T1000 (cell line): ENCODE measurements at places on chromosomes 13 and 19.

DNA sequence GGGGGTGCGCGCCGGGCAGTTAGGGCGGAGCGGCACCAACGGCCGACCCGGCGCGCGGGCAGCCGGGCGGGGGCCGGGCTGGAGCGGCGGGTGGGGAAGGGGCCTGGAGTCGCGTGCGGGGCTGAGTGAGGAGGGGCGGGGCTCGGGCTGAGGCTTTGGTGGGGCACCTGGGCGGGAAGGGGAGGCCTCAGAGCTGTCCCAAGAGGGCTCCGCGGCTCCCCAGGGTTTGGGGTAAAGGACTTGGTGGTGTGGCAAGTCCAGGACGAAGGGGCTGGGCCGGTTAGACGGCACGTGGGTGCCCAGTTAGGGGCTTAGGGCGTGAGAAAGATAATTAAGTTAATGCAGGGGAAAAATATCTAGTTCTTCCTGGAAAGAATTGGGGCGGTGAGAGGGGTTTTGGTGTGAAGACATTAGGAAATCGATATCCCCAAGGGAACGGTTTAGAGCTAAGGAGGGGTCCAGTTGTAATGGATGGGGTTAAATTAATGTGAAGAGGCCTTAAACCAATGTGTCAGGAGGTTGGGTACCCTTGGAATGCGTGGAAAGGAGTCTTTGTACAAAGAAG lies 496 bp downstream of the ZNF574 start:
- DNase-seq: no peak

GRCh38 chr13:29105779-29106178 lies 285.6 kb downstream of the MTUS2 start:
- no peak for DNase-seq

GRCh38 chr13:102700088-102701031 lies 5.5 kb upstream of the METTL21C start:
- no peak for DNase-seq

- no peak for DNase-seq
Measured at GRCh38 chr13:77299587-77299986, 27.3 kb downstream of the MYCBP2 start.

GRCh38 chr19:43589678-43590077 lies 6.3 kb downstream of the IRGQ start:
- DNase-seq: no peak

- DNase-seq: no peak
Measured at GRCh38 chr19:46032597-46033025, 8.2 kb downstream of the IGFL4 start.

DNA sequence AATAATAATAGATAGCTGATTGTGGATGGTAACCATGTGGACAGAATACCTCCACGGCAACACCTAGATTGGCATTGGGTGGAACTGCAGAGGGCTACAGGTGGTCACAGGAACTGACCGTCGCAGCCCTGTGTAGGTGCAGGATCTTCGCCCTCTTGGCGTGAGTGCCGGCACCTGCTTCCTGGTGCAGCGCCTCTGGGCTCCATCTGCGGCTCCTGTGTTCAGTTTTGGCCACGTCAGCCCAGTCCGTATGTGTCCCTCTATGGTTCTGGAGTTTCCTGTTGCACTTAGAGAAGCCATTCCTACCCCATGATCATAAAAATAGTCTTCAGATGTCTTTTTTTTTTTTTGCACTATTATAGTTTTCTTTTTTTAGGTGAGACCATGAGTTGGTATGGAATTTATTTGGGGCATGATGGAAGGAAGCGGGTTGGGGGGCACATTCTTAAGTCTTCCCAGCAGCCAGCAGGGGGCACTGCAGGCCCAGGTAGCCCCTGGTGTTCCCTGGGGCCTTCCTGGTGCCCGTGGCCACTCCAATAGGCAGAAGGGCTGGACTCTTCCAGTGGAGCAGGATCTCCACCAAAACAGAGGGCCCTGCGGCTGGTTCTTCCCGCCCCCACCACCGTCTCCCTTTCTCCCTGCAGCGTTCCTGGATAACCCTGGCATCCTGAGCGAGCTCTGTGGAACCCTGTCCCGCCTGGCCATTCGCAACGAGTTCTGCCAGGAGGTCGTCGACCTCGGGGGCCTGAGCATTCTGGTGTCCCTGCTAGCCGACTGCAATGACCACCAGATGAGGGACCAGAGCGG lies 10.1 kb upstream of the SLC25A42 start:
- no peak for DNase-seq

DNA sequence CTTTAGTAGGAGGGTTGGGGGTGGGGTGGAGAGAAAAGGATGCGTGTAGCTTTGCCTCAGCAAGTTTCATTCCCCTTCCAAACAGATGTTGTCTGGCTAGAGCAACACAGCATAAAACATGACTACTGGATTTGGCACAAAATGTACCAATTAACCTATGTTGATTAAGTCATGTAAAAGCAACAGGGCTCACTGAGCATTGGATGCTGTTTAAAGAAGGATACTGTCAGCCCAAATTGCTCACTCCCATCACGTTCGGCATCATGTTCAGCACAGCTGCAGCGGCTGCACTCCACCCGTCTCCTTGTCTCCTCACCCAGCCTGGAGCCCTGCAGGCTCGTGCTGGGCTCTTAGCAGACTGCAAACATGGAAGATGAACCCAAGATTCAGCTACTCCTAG lies 77.5 kb downstream of the DLEU7 start:
- no peak for DNase-seq

DNA sequence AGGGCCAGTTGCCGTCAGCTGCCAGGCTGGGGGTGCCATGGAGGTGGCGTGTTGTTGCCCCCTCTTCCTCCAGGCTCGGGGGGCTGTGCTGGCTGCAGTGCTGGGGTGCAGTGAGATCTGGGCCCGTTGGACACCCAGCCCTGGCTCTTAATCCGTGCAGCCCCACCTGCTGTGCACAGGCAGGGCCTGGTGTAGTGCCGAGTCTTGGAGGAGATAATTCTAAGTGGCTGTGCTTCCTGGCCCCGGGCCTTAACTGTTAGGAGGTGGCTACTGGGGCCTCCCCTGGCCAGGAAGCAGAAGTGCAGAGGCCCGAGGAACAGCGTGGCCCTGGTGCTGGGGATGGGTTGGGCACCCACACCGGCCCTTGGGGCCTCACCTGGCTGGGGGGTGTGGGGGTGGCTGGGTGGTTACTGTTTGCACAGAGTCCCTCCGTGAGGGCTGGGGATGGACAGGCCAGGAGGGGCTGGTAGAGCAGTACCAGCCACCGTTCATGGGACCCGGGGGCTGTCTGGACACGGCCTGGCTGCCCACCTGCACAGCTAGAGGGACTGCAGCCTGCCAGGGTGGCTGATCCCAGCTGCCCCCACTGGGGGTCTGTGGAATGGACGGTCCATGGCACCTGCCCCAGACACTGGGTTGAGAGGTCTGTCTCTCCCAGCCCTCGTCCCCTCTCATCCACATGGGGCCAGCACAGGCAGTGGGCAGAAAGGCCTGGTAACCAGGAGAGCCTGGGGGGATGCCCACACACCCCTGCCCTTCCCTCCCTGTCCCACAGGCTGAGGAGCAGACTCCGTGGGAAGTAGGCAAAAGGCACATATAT lies 3.3 kb downstream of the GPX4 start:
- peak; percentile 27 for DNase-seq

DNA sequence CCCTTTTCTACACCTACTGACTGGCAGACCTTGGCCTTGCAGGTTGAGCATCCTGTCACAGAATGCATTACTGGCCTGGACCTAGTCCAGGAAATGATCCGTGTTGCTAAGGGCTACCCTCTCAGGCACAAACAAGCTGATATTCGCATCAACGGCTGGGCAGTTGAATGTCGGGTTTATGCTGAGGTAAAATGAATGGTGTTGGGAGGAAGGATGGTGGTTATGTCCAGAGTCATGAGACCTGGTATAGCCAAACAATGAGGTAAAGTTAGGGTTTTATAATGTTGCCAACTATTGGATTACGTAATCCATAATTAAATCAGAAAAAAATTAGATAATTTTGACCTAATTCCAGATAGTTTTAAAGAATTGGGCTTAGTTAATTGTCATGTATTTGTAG lies 212.5 kb downstream of the PCCA start:
- DNase-seq: no peak

DNA sequence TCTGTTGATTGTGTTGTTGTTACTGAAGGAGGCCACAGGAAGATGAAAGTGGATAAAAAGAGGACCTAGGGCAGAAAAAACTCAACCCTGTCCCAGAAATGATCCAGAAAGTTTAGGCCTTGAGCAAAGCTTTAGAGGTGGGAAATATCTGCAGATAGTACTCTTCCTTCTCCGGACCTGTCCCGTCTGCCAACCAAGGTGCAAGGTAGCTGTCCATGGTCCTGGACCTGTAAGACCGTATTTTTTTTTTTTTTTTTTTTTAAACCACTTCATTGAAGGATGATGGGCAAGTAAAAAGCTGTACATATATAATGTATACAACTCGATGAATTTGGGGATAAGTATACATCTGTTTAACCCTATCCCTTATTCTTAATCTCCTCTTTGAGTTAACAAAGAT lies 225.9 kb downstream of the OLFM4 start:
- DNase-seq: no peak

- DNase-seq: no peak
Measured at GRCh38 chr19:32921624-32922023, 50.1 kb downstream of the CEP89 start.

DNA sequence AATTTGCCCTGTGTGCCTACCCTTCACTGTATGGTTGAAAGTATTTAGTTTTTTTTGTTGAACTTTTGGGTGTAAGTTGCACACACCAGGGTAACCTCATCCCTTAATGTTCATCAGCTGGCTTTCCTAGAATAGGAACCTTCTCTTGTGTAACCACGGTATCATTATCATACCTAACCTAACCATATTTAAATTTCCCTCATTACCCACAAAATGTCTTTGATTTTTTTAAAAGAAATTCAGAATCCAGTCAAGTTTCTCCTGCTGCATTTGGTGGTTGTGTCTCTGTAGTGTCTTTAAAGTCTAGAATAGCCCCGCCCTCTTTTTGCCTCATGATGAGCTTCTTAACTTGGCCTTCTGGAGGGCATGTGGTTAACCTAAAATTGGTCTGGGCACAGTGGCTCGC lies 80.3 kb downstream of the RYR1 start:
- DNase-seq: no peak

- DNase-seq: peak; percentile 49
Measured at GRCh38 chr13:78658630-78659449, at the start of gene OBI1. Gene OBI1, minus strand, starts transcription at chr13:78659155. Its CDS starts 35 bp downstream, at chr13:78659120.

GRCh38 chr19:8138201-8138600 lies 11.2 kb downstream of the FBN3 start:
- no peak for DNase-seq

GRCh38 chr13:105906746-105907145 lies 628.7 kb downstream of the EFNB2 start:
- no peak for DNase-seq

GRCh38 chr19:31096062-31096830 lies 253.0 kb downstream of the TSHZ3 start:
- no peak for DNase-seq

DNA sequence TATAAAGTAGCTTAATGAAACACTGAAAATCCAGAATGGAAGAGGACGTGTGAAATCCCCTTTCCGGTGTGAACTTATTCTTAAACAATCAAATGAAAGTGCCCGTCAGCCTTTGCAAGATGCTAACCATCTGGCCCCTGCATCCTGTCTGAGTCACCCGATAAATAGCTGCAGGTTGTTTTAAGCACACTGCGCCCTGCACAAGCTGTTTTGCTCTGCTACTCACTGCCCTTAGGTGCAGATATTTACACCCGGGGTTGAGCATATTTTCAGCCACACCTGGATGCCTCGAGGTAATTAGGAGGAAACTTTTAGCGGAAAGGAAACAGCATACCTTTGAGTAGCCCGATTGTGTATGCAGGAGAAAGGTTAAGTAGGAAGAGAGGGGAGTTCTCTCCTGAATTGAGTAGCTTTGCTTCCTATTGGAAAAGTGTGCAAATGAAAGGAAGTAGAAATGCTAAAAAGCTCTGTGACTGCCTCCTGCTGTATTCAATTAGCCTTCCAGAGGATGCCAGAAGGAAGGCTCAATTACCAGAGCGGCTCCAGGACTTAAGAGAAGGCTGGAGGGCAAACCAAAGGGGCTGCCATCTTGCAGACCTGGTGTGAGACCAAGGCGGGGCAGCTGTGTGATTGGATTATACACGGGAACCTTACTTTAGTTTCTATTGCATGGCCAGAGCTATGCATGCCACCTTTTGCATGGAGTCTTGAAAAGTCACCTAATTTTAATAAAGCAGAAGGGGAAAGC lies 42.5 kb downstream of the IRS2 start:
- peak; percentile 25 for DNase-seq

DNA sequence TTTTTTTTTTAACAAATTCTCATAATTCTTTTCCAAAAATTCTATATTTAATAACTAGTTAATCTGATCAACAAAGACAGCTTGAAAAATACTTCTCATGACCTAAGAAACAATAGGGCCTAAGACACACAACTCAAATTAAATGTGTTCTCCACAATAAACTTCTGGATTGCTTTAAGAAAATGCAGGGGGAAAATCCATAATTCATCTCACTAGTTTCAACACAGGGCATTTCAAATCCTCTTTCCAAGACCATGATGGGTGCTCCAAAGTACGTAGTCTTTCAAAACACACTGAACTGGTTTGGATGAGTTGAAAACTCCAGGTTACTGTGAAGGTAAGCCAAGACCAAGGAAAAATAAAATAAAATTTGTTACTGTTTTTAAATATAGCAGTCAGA lies 62.6 kb downstream of the DCLK1 start:
- no peak for DNase-seq

- DNase-seq: no peak
Measured at GRCh38 chr13:25738342-25739196, 313.2 kb downstream of the SHISA2 start.
